ENCODE measurements at places on chromosomes 6 and 20.

DNA sequence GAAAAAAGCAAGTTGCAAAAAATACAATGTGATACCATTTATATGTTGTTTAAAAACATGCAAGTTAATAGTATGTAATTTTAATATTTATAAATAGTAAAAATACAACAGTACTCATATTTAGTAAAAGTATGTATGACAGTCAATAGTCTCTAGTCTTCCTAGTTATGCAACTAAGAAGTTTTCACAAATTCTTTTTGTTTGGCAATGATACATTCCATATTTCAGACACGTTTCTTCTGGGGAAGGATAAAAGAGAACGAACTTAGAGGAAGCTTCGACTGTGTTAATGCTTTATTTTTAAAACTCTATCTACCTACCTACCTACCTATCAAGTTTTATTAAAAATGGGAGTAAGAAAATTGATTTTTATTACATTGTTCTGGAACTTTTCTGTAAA, 77.7 kb downstream of the UBE3D start:
- DNase-seq = no peak

- DNase-seq = no peak
These were observed 1.3 kb downstream of the BPIFB1 start for GRCh38 chr20:33284284-33284683.

DNA sequence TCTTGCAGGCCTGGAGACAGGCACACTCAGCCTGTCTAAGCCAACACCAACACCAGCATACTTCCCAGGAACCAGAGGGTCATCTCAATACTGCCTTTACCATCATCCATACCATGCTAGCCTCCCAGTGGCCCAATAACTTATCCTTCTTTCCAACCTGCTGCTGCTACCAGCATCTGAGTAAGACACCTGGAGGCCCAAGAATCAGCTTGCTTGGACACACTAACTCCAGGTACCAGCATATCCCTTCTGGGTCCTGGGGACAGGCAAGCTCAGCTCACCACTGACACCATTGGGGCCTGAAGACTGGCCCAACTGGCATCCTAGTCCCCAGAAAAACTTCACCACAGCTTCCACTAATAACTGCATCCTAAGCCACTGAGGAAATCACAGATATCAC, 205.3 kb downstream of the CD109 start:
- DNase-seq = no peak

DNA sequence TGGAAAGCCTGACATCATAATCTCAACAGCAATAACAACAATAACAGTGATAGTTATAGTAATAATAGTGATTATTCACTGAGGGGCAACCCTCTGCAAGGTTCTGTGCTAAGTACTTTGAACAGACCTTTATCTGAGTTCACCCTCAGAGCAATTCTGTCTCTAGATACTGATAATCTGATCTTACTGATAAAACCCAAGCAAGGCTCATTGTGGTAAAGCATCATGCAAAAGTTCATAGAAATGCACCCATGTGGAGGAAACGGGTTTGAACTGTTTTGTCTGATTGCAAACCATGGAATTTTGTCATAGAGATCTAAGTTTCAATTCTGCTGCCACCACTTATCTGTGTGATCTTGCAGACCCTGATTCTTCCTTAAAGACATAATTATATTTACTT, 1.3 kb upstream of the KIAA0408 start:
- no peak for DNase-seq
